Brain pericyte (primary cell): ENCODE measurements at places on chromosomes 7 and 10.

DNA sequence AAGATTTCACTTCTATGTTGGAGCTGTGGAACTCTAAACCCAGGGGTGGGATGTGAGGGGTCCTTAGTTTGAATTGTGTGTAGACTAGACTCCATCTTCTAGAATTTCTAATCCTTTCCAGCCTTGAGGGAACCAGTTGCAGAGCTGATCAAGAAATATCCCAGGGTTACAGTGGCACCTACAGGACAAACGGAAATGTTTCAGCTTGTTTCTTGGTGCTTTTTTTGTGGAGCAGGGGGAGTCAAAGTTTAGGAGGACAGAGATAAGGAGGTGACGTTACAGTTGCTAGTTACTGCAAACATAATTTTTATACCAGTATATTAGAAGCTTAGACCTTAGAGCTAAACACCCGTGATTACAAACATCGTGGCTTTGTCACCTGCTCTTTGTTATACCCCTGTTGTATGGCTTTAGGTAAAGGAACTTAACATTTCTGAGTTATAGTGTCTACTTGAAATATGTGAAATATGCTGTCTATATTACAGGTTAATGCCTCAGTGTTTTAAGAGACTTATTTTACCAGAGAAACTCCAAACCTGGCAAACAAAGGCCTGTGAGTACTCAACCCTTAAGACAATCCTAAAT lies 84.5 kb upstream of the DYNC1I1 start:
- no peak for DNase-seq

DNA sequence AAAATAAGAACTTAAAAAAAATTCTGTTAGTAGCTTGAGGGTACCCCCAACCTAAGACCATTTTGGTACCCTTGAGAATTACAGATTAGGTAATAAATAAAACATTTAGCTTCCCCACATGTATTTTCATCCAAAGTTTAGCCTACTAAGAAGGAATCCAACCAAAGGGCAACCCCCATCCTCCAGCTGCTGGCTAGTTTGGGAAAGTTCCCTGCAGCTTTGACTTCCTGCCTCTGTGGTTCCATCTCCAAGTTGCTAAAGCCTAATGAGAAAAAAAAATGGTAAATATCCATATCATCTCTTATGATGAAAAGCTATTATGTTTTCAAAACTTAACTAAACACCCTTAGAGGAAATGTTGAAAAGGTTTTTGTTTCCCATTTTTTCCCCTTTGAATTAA lies 547.2 kb downstream of the ANKRD7 start:
- DNase-seq, result no peak

DNA sequence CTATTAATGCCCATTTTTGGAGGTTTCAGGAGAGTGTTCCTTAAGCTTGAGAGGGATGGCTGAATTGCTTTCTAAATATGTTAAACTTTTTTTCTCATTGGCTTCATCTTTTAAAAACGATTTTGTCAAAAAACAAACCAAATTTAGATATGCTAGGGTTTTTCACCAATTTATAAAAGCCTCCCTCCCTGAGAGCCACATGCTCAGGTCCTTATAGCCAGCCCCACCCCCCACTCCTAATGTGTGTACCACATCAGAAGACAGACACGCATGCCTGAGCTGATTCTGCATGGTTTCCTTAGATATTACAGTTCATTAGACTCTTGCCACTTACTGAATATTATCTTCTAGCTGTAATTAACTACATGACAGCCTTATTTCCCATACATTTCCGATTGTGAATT lies 2.0 kb downstream of the CUL1 start:
- no peak for DNase-seq

- DNase-seq, result no peak
Measured at GRCh38 chr7:34452363-34452762, 205.7 kb upstream of the NPSR1 start.

- DNase-seq, result no peak
Measured at GRCh38 chr7:90764848-90765570, 168.9 kb downstream of the CDK14 start.

- DNase-seq, result no peak
Measured at GRCh38 chr7:108027239-108027638, 24.3 kb upstream of the LAMB1 start.

GRCh38 chr7:150838965-150839650 lies 13.2 kb upstream of the AOC1 start:
- DNase-seq, result no peak

- peak; percentile 26 for DNase-seq
Measured at GRCh38 chr10:30701451-30702173, 72.1 kb upstream of the LYZL2 start.

DNA sequence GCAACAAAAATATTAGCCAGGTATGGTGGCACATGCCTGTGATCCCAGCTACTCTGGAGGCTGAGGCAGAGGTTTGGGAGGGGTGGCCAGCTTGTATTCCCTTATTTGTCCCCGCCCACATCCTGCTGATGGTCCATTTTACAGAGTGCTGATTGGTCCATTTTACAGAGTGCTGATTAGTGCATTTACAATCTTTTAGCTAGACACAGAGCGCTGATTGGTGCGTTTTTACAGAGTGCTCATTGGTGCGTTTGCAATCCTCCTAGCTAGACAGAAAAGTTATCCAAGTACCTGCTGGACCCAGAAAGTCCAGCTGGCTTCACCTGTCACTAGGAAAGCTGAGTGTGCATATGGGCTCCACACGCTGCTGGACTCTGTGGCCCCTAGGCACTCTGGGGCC lies 40.0 kb upstream of the RASGEF1A start:
- no peak for DNase-seq

- DNase-seq, result no peak
Measured at GRCh38 chr10:77428691-77429395, 208.8 kb downstream of the KCNMA1 start.

GRCh38 chr7:93535616-93536015 lies 38.9 kb downstream of the CALCR start:
- DNase-seq, result no peak

DNA sequence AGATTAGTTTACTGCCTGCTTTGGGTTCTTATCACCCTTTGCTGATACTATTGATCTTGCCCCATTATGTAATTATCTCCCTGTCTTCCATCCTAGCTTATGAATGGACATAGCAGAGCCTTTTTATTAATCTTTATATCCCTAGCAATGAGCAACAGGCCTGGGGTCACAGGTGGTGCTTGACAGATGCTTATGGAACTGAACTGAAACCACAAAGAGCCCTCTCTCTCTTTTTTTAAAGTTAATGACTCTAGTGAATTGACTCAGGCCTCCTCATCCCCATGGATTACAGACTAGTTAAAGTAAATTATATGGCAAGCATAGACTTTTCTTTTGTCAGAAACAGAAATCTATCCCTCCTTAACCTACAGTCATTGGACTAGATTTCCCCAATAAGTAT lies 265.2 kb downstream of the PHTF2 start:
- DNase-seq, result no peak

- no peak for DNase-seq
Measured at GRCh38 chr7:94336009-94336408, 58.7 kb upstream of the COL1A2 start.

GRCh38 chr7:98760201-98760651 lies 109.6 kb downstream of the TMEM130 start:
- DNase-seq, result no peak

GRCh38 chr7:1260244-1260635 lies 27.6 kb downstream of the UNCX start:
- no peak for DNase-seq

GRCh38 chr7:65371468-65371867 lies 2.2 kb upstream of the ZNF92 start:
- no peak for DNase-seq

GRCh38 chr7:140334341-140335057 lies 63.8 kb downstream of the SLC37A3 start:
- no peak for DNase-seq

DNA sequence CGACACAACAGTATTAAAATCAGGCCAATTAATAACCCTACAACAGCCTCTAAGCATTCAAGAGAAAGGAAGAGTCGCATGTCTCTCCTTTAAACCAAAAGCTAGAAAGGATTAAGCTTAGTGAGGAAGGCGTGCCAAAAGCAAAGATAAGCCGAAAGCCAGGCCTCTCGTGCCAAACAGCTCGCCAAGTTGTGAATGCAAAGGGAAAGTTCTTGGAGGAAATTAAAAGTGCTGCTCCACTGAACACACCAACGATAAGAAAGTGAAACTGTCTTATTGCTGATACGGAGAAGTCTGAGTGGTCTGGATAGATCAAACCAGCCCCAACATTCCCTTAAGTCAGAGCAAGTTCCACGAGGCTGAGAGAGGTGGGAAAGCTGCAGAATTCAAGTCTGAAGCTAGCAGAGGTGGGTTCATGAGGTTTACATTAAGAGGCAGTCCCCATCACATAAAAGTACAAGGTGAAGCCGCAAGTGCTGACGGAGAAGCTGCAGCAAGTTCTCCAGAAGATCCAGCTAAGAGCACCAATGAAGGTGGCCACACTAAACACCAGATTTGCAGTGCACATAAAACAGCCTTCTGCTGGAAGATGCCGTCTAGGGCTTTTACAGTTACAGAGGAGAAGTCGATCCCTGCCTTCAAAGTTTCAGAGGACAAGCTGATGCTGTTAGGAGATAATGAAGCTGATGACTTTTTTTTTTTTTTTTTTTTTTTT lies 194.8 kb downstream of the MAD1L1 start:
- no peak for DNase-seq

DNA sequence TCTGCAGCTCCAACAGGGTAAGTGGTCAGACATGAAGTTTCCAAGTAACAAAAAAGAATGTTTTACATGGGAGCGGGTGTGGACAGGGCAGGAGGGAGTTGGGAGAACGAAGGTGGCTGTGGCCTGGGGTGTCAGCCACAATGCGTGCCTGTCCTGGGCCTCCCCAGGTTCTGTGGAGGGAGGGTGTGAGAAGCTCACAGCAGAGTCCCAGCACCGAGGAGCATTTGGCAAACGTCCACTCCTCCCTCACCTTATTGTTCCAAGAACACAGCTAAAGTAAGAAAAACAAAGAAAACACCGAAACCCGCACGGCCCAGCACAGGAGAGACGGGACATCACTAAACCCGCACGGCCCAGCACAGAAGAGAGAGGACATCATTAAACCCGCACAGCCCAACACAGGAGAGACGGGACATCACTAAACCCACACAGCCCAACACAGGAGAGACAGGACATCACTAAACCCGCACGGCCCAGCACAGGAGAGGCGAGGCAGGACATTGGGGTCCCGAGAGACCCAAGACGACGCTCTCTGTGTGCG lies 226.4 kb downstream of the MAD1L1 start:
- no peak for DNase-seq

GRCh38 chr7:34807548-34808340 lies 149.7 kb downstream of the NPSR1 start:
- DNase-seq, result no peak

GRCh38 chr7:37052705-37053104 lies 328.4 kb upstream of the AOAH start:
- no peak for DNase-seq

DNA sequence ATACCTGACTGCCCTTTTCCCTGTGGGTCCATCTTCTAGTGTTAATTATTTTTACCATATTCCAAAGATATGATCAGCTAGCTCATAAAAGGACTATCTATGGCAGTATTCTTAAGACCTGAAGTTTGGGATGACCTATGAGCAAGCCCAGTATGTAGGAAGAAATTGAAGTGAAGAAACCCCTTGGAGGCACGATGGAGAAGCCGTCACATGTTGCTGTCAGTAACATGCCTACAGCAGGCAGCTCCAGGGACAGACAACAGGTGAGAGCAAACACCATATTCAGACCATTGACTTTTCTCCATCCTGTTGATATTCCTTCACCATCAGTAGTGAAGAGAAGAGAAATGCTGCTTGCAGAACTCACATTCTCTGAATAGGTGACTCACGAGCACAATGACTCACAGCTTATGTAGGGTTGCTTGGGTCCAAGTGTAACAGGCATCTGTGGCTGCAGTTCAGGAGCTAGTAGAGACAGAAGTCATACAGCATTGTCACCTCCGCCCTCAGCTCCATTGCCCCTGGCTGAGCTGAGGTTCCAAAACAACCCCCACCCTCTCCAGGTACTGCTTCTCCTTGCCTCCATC lies 8.4 kb upstream of the LYZL2 start:
- DNase-seq, result peak; percentile 24

- no peak for DNase-seq
Measured at GRCh38 chr7:108592646-108593201, 23.1 kb downstream of the DNAJB9 start.

DNA sequence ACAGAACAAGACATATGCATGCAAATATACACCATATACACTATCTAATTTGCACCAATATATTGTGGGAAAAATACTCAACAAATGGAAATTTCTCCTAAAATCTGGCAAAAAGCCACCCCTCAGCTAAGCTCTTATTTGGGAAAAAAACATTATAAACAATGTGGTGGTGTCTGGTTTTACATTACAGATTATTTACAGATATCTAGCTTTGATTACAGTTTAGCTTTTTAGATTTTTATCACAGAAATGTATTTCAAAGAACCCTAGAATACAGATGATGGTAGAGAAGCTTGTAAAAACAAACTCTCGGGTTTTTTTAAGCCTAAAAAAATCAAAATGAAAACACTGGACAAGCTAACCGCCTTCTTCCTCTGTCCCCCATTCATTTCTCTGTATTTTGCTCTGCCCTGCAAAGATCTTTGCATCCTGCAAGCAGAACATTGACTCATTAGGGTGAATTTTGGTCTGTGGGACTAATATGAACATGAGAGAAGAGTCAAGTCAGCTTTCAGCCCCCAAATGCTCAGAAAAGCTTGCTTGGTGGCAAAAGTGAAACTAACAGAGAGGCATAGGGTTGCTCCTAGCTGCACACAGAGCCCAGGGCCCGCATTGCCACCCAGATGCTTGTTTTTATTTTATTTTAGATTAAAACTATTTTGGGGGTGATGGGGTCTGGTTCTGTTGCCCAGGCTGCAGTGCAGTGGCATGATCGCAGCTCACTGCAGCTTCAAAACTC lies 88.8 kb upstream of the LYZL1 start:
- DNase-seq, result no peak

DNA sequence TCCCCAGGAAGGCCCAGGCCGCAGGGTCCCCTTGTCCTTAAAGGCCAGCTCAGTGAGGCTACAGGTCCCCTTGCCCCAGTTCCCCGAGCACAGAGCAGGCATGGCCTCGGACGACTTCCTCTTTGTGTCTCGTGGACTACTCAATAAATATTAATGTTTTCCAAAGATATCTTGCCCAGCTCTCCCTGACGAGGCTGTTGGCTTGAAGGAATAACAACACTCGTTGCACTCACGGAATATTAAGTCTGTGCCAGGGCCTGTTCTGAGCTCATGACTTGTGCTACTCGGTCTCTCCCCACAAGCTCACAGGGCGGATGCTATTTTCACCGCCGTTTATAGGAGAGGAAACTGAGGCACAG lies 68.2 kb downstream of the CUX1 start:
- no peak for DNase-seq

GRCh38 chr10:15784662-15785300 lies 65.1 kb upstream of the ITGA8 start:
- no peak for DNase-seq

- DNase-seq, result no peak
Measured at GRCh38 chr7:77441046-77441445, 24.9 kb upstream of the GSAP start.
